ENCODE measurements at places on chromosomes 7 and 10.

- peak; percentile 88 for ATAC-seq
Observed at GRCh38 chr7:1691601-1692514, 21.8 kb downstream of the ELFN1 start.

DNA sequence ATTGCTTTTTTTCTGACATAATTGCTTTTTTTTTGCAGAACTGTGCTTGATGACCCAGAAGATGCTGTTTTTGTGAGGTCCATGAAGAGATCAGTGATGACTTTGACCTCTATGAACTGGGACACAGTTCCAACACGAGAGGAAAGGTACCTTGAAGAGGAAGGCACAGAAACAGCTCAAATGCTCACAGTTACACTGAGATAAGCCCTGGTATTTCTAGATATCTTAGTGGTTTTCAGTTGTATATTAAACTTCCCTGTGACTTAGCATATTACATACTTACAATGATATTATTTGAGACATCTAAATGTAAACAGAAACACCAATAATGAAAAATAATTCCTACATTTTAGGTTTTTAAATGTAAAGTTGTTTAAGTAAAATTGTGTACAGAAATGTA is 54.7 kb downstream of the LRRC72 start:
- ATAC-seq = no peak

GRCh38 chr7:26590709-26591108 is 273.7 kb downstream of the SKAP2 start:
- ATAC-seq = no peak

DNA sequence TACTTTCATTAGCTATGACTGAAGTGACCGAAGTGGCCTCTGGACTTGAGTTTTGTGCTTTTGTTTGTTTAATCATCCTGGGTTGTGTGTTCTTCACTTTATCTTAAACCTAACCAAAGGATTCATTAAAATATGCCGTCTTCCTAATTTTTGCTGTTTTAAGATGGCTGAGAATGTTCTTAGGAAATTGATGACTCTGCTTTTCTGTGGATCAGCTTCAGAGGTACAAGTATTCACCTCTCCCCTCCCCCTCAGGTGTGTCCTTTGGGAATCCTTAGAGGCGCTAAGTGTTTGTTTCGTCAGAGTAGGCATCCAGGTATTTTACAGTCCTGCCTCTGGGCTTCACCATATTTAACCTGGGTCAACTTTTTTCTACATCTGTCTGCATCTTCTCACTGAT is 1.1 kb downstream of the CCDC126 start:
- ATAC-seq = no peak

- no peak for ATAC-seq
Observed at GRCh38 chr10:72175149-72175548, 40.7 kb upstream of the ANAPC16 start.

DNA sequence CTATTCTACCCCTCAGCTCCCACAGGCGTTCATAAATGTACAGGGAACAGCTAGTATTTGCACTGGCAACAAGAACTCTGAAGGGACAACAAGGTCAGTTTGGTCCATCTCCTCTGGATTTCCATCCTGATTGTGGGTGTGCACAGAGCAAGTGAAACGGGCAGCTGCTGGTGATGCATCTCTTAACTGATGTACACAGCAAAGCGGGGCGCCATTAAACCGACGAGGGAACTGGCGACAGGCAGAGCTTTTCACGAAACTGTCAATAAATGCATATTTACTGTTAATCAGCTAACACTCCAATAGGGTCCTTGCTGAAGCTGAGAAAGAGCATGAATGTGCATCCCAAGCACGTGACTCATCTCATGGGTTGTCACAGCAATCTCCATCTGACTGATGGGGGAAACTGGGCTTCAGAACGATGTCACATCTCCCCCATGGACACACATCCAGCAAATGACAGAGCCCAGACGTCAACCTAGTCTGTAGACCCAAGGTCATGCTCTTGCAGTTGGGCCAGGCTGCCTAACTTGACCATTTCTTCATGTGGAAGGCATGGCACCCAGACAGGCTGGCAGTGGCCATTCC is 54.2 kb downstream of the FAM53B start:
- ATAC-seq = no peak

GRCh38 chr7:77799078-77799964 is 748 bp downstream of the PHTF2 start:
- ATAC-seq = no peak

DNA sequence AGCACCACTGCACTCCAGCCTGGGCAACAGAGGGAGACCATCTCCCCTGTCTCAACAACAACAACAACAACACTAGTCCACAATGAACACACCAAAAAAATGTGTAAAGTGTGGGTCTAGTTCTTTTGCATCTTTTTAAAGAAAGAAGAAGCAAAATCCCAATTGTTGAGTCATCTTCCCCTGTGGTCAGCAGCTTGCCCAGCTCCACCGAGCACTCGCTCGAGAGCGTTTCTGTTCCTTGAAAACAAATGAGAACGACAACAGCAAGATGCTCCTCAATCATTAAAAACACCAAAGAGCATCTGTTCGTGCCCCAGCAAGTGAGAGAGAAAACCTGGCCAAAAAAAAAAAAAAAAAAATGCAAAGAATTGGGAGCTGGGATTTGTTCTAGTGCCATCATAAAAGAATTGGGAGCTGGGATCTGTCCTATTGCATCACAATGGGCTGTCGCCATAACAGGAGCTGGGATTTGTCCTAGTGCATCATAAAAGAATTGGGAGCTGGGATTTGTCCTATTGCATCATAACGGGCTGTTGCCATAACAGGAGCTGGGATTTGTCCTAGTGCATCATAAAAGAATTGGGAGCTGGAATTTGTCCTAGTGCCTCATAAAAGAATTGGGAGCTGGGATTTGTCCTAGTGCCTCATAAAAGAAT is 118.1 kb downstream of the PTPRN2 start:
- ATAC-seq = no peak

- ATAC-seq = peak; percentile 38
Observed at GRCh38 chr10:102229810-102230263, 3.7 kb downstream of the ELOVL3 start.

GRCh38 chr10:69439350-69439739 is 11.9 kb upstream of the TSPAN15 start:
- peak; percentile 39 for ATAC-seq

- no peak for ATAC-seq
Observed at GRCh38 chr7:20275637-20276036, 55.1 kb upstream of the ITGB8 start.

DNA sequence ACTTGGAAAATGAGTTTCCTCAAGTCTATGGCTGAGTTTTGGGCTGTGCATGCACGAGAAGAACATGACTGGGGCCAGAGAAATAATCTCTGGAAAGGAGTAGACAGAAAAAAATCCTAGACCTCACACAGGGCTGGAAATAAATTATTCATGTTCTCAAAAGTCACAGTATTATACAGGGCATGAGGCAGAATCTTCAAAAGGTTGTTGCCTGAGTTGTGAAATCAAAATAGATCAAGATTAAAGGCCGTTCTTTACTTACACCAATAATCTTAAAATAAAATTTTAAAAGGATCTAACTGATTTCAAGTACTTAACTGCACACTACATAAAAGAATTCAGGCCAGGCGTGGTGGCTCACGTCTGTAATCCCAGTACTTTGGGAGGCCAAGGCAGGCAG is 14.1 kb upstream of the CREM start:
- no peak for ATAC-seq

DNA sequence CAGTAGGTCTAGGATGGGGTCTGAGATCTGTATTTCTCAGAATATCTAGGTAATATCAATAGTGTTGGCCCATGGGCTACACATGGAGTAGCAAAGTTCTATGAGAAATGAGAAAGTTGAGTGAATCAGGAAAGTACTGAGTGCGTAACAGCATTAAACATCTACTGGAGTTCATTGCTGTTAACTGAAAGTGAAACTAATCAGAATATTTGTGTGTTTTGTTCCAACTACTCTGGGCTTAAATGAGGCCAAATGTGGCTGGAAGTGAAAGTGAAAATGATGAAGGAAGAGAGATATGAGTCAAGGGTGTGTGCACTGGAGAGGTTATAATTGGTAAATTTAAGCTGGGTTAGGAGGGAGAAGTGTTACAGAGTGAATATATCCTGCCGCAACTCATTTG is 46.5 kb downstream of the TMEM106B start:
- ATAC-seq = no peak

- ATAC-seq = no peak
Observed at GRCh38 chr7:99141334-99141733, 2.6 kb downstream of the SMURF1 start.

All from gastroesophageal sphincter (tissue), 4 donors.